ENCODE measurements at places on chromosomes 12 and 14. TPM values are rescaled to one million over a fixed set of nuclear protein-coding genes. Genes with fewer than 3 reads are reported as not detected.

The AVPR1A gene
- total RNA-seq = 0.37 TPM

The KLRG1 gene
- total RNA-seq = 0.22 TPM

The RNASE1 gene
- total RNA-seq = 0.22 TPM

The MYH6 gene
- not detected for total RNA-seq

The COCH gene
- total RNA-seq = 1.00 TPM

The ASCL1 gene
- total RNA-seq = not detected

The GPD1 gene
- total RNA-seq = not detected

The KLRC3 gene
- total RNA-seq = not detected

The FOXM1 gene
- total RNA-seq = 14.3 TPM

The RFX4 gene
- not detected for total RNA-seq

The SYNDIG1L gene
- not detected for total RNA-seq

The KIF26A gene
- 1.5 TPM for total RNA-seq

The FOXN4 gene
- total RNA-seq = not detected

The PLEKHG3 gene
- 3.3 TPM for total RNA-seq

The RHOJ gene
- 0.22 TPM for total RNA-seq

The NELL2 gene
- 0.55 TPM for total RNA-seq

The SLC16A7 gene
- 50.0 TPM for total RNA-seq

The RAD51AP1 gene
- total RNA-seq = 41.9 TPM

The PCNX1 gene
- 61.2 TPM for total RNA-seq

The GYS2 gene
- total RNA-seq = not detected

The GNB3 gene
- 3.7 TPM for total RNA-seq

The STON2 gene
- 0.87 TPM for total RNA-seq

The APOLD1 gene
- 13.2 TPM for total RNA-seq

The KRT75 gene
- not detected for total RNA-seq

The MDGA2 gene
- total RNA-seq = not detected

Data from uterine smooth muscle cell (primary cell).